ENCODE measurements at places on chromosomes 12 and 14.

GRCh38 chr14:59374048-59374447 is 91.1 kb downstream of the GPR135 start:
- no peak for DNase-seq

GRCh38 chr14:92558319-92558718 is 44.7 kb downstream of the RIN3 start:
- DNase-seq: no peak

- DNase-seq: no peak
Observed at GRCh38 chr12:131436922-131437705, 273.8 kb upstream of the SFSWAP start.

DNA sequence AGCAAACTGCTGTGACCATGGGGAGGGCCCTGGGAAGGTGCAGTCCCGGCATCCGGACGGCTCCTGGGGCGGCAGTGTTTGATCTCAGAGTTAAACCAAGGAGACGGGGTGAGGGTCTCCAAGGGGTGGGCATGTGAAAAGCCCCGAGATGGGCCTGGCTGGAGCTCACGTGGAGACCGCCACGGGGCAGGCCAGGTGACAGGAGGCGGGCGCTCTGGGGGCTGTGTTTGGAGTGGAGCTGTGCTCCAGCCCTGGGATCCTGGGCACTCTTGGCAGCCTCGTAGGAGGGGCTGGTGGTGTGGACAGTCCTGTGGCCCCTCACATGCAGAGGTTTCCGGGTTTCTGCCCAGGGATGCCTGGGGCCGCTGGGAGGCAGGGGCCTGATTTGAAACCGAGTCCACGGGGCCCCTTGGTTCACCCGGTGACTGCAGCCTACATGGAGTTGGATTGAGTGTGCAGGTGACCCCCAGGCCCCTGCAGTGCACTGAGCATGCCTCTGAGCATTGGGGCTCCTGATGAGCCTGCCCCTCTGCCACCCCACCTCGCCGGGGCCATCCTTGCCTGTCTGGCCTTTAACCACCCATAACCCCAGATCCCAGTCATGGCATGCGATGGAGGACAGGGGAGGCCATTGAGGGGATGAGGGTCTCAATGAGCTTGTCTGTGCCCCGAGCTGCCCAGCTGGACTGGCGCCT is 8.4 kb downstream of the KIF26A start:
- no peak for DNase-seq

GRCh38 chr14:34072921-34073320 is 122.0 kb upstream of the EGLN3 start:
- DNase-seq: no peak

Data from T-helper 9 cell (primary cell).